Placental epithelial cell (primary cell): ENCODE measurements at places on chromosomes 4 and X. TPM values are rescaled to one million over a fixed set of nuclear protein-coding genes. Genes with fewer than 3 reads are reported as not detected.

Gene MGARP
- 0.79 and 1.4 TPM in 2 replicates for total RNA-seq

Gene PITX2
- 0.43 TPM in 1 of 2 replicates, not detected in the other for total RNA-seq

Gene ARHGAP6
- total RNA-seq = 0.11 and 4.7 TPM in 2 replicates

Gene IL21
- 0.39 TPM in 1 of 2 replicates, not detected in the other for total RNA-seq

Gene ARHGAP36
- total RNA-seq = not detected in 2 replicates
